Stimulated activated naive CD8-positive, alpha-beta T cell treated with anti-CD3 and anti-CD28 coated beads, Interleukin-15, Interleukin-2, amounts not matched to agents 100 U/mL and 50 U/mL, for 24 hours (primary cell): ENCODE measurements at places on chromosomes 6 and 20.

GRCh38 chr6:129719692-129720091, 9.7 kb upstream of the ARHGAP18 start:
- no peak for DNase-seq

- DNase-seq = peak; percentile 30
Observed at GRCh38 chr6:31689249-31690110, 8.6 kb upstream of the LY6G5C start.

GRCh38 chr20:6339176-6339575, 216.3 kb upstream of the FERMT1 start:
- DNase-seq = no peak

DNA sequence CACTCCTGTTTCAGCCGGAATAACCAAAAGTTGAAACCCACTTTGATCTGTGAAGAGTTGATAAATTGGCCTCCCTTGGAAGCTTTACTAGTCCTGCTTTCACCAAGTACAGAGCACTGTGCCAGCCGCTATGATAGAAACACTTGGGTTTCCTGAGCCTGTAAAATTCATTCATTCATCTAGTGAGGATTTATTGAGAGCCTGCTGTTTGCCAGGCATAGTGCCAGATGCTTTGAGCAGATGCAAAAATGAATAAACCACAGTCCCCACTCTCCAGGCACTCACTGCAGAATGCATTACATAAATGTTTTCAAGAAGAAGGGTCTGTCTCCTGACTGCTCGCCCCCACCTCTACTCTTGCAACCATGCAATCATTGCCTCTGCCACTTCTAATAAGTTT, 25.3 kb upstream of the TMEM217 start:
- no peak for DNase-seq

DNA sequence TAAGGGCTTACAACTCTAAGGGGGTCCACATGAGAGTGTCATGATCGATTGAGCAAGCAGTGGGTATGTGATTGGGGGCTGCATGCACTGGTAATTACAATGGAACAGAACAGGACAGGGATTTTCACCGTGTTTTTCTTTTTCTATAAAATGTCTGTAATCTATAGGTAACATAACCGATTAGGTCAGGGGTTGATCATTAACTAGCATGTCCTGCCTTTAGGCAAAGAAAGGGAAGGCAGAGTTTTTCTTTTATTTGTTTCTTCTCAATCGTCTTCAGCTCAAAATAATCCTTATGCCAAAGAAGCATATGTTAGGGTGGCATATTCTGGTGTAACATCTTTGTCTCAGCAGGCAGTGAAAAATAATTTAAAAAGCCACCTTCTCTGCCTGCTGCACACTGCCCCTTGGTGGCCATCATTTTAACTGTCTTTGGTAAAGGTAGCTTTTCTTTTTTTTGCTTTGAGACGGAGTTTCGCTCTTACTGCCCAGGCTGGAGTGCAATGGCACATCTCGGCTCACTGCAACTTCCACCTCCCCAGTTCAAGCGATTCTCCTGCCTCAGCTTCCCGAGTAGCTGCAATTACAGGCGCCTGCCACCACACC, 9.7 kb upstream of the CEP43 start:
- peak; percentile 16 for DNase-seq

GRCh38 chr6:159430323-159430722, 261.1 kb downstream of the FNDC1 start:
- DNase-seq = no peak

DNA sequence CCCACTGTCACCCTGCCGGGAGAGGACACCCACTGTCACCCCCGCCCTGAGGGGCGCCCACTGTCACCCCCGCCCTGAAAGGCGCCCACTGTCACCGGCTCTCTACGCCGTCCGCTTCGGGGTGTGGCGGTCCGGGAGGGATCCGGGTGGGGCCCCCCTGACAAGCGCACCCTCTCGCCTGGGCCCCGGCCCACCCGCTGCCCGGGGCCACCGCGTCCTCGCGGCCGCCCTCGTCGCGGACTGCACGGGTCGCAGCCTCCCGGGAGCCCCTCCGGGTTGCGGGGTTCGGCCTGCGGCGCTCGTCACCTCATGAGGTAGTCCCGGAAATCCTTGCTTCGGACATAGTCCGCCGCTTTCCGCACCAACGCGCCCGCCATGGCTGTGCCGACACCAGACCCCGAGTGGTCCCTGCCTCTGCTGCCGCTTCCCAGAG, 224 bp downstream of the MPC1 start:
- no peak for DNase-seq

DNA sequence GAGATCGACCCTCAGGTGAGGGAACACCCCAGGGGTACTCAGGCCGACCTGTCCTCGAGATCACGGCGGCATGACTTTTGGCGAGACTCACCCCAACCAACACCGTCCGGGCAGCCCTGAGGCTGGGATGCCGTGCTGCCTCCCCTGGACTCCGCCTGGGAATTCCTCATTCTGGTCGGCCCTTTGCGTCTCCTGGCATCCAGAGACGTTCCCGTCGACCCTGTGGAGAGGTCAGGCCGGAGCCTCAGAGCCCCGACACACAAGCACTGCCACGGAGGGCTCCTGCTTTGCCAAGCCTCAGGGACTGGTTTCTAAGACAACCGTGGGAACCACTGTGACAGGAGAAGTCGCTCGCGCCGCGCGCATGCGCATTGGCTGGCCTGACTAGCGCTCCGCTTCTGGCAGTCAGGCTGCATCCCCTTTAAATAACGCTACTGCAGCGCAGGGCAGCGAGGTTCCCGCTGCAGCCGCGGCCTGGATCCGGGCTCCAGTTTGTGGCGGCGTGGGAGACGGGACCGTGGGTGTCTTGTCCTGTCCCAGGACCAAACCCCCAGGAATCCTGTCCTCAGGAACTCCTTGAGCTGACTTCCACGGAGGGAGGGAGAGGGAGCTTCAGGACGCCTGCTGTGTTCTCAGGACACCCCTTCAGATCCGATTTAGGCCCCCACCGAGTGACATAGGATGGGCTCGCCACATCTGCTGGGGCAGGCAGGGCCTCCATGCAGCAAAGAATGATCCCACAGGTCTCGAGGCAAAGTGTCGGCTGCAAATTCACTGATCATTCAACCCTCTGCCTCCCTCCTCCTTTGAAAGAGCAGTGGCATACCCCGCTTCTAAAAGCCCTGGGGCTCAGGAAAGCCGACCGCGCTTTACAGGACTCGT, 163.2 kb upstream of the ZNF337 start:
- DNase-seq = peak; percentile 76

DNA sequence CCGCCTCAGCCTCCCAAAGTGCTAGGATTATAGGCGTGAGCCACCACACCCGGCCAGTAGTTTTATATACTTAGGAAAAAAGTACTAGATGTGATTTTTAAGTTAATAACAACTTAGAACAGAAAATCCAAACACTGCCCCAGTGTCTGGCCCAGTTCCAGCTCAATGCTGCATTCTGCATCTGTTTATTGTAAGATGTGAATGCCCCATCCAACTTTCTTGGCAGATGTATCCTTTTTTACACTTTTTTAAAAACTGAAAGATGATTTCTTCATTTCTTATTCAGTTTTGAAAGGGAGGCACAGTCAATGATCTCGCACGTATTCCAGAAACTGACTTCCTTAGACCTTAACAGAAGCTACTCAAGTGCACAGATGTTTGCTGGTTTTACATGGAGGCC, 85.6 kb upstream of the SRSF6 start:
- no peak for DNase-seq

DNA sequence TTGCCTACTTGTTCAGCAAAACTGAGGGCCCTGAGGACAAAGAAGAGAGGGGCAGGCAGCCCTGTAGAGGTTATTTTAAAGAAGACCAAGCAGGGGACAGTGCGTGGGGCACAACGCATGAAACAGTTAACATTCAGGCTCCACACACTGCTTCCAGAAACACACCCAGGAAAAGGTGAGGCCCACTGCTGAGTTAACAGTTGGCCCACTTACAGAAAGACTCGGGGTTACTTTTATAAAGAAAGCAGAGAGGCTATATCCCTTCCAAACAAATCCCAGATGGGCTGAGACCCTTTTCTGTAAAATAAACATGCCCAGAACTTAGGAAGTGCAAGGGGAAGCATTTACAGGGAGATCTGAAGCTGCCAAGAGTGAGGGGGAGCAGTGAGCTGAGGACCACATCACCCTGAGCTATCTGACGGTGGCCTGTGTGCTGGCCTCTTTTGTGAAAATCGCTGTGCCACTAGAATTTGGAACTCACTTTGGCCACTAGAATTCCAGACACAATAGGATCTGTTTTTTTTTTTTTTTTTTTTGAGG, 49.8 kb upstream of the SSTR4 start:
- DNase-seq = no peak

GRCh38 chr20:4729265-4729664, 7.6 kb downstream of the PRND start:
- no peak for DNase-seq

GRCh38 chr20:5504061-5504739, 187.4 kb upstream of the PROKR2 start:
- peak; percentile 20 for DNase-seq

DNA sequence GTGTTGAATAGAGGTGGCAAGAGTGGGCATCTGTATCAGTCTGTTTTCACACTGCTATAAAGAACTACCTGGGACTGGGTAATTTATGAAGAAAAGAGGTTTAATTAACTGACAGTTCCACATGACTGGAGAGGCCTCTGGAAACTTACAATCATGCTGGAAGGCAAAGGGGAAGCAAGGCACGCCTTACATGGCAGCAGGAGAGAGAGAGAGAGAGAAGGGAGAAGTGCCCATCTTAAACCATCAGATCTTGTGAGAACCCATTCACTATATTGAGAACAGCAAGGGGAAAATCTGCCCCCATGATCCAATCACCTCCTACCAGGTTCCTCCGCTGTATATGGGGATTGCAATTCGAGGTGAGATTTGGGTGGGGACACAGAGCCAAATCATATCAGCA, 18.6 kb upstream of the PPP1R14C start:
- no peak for DNase-seq

DNA sequence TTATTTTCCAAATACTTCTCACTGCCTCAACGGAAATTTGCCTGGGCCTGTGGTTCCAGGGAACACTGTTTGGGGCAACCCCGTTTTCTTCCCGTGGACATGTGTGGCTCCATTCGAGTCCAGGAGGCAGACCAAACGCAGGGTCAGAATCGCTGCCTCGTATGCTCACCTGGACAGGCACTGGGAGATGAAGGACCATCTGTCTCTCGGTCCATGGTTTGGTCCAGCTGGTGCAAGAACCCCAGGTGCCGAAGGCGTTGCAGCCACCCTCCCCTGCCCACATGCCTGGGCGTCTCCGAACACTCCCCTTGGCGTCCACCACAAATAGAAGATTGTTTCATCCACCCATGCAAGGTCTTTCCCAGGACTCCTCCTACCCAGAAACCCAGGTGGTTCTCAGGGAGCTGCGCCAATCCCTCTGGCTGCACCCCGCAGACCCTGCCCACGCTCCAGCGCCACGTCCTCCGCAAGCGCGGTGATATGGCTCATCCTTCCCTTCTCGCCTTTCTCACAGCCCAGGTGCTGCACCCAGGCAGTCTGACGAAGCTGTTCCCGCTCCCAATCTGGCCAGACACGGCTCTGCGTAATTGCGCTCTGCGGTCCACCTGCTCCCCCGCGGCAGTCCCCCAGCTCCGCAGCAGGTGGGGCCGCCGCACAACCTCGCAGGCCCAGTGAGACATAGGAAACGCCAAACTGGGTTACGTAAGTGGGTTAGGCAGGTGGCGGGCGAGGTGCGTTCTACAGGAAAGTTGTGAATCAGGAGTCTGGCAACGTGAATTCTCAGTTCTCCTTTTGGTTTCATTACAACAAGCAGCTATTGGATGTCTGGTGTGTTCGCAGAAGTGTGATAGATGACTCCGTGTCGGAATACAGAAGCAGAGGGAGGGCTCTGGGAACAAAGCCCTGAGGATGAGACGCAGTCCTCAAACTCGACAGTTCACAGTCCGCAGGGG, 146.2 kb upstream of the ECI2 start:
- peak; percentile 44 for DNase-seq

- no peak for DNase-seq
Observed at GRCh38 chr20:49602345-49603208, 34.6 kb upstream of the PTGIS start.

- no peak for DNase-seq
Observed at GRCh38 chr6:88698661-88699060, 264.8 kb downstream of the RNGTT start.
